Effector CD8-positive, alpha-beta T cell (primary cell): ENCODE measurements at places on chromosomes 1 and 21.

GRCh38 chr21:28922368-28922767 lies 70.3 kb downstream of the LTN1 start:
- no peak for DNase-seq

DNA sequence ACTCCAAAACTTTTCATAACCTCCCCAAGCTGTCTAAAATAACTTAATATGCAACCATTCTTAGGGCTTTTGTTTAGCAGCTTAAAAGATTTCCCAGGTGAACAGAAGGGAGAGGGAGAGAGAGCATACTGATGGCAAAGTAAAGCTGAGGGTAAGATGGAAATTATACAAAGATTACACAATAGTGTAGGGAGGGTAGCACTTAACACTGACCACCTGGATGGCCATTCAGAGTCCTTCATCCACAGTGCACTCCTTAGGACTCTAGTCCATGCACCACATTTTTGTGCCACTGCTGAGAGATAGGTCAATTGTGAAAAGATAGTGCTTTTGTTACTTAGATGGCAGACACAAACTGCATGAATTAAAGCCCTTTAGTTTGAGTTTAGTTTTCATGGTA lies 574.6 kb downstream of the LMO4 start:
- DNase-seq = no peak

GRCh38 chr21:21973806-21974205 lies 975.6 kb downstream of the NCAM2 start:
- no peak for DNase-seq

DNA sequence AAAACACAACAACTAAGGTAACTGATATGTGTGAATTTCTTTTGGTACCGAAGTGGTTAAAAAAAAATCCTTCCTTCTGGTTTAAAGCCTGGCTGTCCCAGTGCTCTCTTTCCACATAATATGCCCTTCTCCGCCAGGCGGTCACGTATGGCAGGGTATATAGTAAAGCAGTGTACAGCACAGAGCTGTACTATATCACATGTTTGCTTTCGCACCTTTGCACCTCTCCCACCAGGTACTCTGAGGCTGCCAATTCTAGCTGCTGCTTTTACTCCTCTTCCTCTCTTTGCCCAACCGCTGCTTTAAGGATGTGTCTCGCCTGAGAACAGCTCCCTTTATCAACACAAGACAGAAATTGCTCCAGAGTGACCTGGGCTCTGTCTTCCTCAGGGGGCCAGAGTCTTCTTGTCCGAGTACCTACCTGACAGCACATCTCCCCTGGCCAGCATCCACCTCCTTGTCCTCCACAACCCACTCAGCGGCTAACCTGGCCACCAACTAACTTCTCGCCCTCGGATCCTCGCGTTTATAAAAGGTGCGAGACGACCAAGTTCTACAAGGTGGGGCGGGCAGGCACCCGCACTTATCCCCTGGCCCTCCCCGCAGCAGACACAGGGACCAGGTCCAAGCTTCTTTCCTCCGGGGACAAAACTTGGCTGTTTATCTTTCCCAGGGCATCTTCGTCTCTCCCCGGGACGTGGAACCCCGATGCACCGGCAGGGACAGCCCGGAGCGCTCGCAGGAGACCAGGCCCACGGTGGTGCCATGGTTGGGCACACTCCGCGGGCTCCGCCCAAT lies 1.6 kb downstream of the COLGALT2 start:
- DNase-seq = no peak

GRCh38 chr1:53949023-53949990 lies 3.2 kb downstream of the LRRC42 start:
- DNase-seq = no peak

- DNase-seq = no peak
These were observed 178.9 kb downstream of the HS2ST1 start for GRCh38 chr1:87093286-87093685.

GRCh38 chr1:32917521-32917920 lies 16.3 kb upstream of the TMEM54 start:
- no peak for DNase-seq

DNA sequence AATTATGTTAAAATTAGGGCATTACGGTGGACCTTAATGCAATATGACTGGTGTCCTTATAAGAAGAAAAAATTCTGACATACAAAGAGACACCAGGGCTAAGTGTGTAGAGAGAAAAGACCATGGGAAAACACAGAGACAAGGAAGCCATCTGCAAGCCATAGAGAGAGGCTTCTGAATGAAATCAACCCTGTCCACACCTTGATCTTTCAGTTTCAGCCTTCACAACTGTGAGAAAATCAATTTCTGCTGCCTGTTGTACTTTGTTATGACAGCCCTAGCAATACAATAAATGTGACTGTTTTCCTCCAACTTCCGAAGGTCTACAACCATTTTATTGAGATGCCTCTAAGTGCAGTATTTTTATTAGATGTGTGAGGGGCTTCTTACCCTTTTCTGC lies 1407.2 kb downstream of the MRPL39 start:
- DNase-seq = no peak

DNA sequence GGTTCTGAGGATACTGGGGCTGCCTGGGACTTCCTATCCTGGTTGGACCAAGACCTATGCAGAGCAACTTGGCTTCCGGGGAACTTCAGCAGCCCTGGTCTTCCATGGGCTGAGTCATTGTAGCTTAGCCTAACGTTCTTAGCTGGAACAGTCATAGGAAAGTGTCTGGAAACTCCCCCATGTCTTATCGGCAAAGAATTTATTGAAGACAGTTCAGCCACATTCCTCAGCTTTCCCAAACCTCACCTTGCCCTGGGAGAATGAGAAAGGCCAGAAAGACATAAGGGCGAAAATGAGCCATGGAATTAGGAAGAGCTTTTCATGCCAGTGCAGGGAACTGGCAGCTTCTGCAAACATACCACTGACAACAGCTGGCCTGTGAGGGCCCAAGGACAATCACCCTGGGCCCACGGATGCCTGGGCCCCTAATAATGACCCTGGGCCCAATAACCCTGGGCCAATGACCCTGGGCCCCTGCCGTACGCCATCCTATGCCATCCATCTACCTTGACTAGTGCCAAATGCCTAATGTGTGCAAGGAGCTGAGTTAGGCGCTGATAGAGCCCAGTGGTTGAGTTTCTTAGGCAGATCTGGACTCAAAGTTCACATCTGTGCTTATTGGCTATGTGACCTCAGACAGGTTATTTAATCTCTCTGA lies 114.4 kb upstream of the GADD45A start:
- DNase-seq = no peak

DNA sequence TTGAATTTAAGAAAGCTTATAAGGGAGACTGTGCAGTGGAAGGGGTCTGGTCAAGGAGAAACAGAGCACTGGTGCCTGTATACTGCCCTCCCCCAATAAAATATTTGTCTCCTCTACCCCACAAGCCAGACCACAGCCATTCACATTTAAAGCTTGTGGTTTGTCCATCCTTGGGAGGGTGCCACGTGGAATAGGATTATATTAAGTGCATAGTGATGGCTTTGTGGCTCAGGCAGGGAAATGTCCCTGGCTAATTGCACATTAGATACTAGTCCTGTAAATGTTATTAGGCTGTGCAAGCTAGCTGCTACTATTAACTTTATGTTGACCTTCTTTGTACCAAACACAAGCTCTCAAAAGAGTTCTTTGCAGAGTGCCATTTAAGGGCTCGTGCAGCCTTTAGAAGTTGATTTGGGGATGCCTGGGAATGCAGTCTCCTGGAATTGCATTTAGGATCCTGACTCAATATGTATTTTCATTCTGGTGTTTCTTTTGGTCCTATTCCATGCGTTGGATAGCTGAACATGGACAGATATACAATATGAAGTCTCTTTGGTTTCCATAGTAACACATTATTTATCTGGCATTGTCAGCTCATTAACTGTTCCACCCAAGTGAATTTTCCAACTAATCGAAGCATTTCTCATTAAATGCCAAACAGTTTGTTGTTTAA lies 210.6 kb downstream of the ROR1 start:
- no peak for DNase-seq
